ENCODE measurements at places on chromosomes 12 and 14.

- DNase-seq = no peak
Measured at GRCh38 chr14:45177076-45177475, 41.3 kb downstream of the FANCM start.

DNA sequence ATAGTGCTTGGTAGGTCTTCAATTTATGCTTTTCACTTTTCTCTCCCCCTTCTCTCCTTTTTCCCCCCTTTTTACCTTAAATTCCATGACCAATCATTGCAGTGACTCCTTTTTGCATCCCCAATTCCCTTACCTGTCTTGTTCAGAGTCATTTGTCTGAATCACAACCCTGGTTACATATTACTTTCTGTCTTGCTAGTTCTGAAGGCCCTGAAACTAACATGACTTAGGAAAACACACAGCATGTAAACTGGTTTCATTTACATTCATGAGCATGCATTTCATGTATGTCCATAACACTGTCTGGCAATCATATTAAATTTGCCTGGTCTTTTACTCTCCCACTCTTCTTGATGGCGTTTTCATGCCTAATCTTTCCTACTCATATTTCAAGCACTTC lies 20.3 kb upstream of the FOXG1 start:
- no peak for DNase-seq

DNA sequence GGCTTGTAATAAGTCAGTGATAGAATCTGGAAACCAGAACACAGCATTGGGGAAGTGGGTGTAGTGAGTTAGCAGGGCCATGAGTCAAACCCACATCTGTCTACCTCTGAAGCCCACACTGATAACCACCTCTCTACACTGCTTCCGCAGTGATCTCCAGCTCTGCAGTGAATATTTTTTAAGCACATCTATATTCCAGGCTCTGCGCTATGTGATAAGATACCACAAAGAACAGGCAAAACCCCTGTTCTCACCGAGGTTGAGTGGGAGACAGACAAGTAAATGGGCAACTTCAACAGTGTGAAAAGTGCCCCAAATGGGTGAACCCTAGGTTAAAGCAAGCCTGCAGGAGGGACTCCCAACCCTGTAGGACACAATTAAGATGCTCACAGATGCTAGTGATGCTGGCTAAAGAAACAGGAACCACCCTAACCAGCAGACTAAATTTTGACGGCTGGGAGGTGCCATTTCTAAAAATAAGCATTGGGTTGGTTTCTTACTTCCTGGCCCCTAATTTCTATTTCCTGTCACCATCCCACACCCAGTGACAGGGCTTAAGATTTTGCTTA lies 375.0 kb downstream of the DPF3 start:
- DNase-seq = peak; percentile 69

DNA sequence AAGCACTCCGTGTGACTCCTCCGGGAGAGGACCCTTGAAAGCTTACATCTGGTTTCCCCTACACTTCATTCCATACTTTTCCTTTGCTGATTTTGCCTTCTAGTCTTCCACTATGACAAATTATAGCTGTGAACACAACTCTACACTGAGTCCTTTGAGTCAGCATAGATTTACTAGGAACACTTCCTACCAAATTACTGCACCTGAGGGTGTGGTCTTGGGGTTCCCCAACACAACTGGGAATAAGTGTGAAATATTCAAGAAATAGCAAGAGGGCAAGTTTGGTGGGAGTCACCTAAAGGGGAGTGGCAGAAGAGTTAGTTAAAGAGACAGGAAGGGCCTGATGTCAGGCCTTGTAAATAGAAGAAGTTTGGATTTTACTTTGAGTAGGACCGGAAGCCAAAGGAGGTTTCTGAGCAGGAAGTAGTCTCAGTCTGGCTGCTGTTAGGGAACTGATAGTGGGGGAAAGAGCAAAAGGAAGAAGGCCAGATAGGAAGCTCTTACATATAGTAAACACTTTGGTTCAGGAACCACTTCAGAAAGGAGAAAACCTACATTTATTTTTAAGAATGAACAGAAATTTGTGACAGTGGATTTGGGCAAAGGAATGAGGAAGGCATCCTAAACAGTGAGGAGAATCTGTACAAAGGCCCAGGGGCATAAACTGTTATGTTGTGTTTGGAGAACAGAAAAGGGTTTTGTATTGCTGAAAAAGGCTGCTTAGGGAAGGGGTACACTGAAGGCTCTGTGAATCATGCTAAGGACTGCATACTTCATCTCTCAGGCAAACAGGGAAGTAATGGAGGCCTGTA lies 14.2 kb downstream of the SEL1L start:
- no peak for DNase-seq

- DNase-seq = no peak
Measured at GRCh38 chr12:10632226-10632625, 18.8 kb upstream of the MAGOHB start.

Data from OCI-LY7 (cell line).